ENCODE measurements at places on chromosomes 5 and 9. TPM values are rescaled to one million over a fixed set of nuclear protein-coding genes. Genes with fewer than 3 reads are reported as not detected.

DNA sequence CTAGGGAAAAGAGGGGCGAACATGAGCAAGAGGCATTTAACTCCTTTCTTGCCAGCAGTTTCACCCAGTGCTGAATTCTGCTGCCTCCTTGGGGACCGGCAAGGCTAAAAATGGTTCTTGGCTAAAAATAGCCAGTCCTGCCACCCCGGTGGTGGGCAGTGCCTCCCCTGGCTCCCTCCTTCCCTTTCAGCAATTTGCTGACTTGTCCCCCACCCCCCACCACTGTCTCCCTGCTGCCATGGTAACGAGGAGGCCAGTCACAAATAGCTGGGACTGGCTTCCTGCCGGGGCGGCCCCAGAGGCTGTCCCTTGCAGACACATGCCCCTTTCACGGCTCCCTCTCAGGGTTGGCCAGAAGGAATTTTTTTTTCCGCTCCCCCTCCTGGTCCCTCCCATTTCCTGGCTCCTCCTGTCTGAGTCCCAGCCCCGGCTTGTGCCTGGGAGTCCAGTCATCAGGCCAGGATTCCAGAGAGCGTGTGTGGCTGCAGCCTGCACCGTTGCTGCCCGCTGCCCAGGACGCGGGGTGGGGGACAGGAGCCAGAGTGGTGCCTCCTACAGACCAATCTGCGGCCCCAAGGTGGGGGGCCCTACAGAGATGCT, 130.3 kb downstream of the RGS3 start:
- DNase-seq: peak; percentile 83

GRCh38 chr9:116237456-116237855, 83.9 kb downstream of the PAPPA start:
- DNase-seq: no peak

GRCh38 chr5:87827539-87827938, 414.8 kb upstream of the CCNH start:
- no peak for DNase-seq

DNA sequence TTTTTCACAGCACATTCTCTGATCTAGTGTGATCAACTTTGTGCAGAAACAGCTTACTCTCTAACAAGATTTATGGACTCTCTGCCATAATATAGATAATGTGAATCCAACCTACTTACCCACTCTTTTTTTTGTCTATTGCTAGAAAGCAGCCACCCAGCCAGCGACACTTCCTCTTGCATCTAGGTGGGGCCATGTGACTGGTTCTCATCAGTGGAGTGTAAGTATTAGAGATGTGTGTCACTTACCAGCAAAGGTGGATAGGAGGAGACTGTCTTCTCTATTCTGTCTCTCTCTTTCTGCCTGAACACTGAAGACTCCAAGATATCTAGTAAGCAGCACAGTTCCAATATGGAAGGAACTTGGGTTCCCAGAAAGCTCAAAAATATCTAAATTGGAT, 174.8 kb downstream of the MCTP1 start:
- DNase-seq: no peak

DNA sequence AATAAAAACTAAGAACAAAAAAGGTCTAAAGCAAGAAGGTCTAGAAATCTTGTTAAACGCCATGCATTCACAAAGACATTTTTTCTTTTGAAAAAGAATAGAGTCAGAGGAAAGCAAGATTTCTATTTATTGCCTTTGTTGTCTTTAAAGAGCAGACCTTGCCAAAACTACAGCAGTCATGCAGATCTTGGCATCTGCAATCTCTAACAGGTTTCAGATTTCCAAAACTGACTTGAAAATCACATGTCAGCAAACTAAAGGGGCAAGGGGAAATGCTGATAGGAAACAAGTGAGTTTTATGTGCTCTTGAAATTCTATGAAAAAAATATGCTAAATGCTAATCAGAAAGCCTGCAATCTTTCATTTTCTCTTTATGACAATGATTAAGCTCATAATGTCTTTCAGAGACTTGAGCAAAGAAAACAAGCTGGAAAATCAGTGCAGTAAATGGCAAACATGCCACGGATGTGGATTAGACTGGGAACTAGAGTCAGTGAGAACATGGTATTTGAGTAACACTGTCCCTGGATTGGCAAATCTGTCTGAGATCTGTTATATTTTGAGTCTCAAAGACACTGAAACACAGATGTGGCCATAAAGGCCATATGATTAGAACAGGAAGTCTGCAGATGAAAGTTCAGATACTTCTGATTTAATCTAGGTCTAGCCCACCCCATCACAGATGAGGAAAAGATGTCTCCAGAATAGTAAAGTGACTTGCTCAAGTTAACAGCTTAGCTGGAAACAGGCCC, 361.4 kb upstream of the RPS23 start:
- DNase-seq: no peak

- no peak for DNase-seq
Measured at GRCh38 chr5:38827525-38827924, 18.3 kb upstream of the OSMR start.

DNA sequence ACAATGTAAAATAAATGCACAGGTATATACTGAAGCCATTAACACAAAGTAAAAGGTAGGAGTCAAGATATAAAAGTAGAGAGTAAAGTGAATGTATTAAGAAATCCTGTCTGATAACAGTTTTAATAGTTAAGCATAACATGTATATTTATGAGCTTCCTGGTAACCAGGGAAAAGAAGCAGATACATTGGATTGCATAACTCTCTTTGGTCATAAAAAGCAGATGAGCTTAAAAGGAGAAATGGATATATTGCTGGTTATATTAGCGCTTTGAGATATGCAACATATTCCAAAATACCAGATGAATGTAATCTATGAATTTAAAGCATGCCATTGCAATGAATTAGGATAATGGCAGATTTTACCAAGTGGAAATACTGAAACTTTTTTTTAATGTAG, 6.2 kb upstream of the TNFSF8 start:
- no peak for DNase-seq

GRCh38 chr5:28324174-28324573, 1285.8 kb upstream of the CDH9 start:
- DNase-seq: no peak

GRCh38 chr9:98576354-98576753, 132.4 kb downstream of the GABBR2 start:
- no peak for DNase-seq

DNA sequence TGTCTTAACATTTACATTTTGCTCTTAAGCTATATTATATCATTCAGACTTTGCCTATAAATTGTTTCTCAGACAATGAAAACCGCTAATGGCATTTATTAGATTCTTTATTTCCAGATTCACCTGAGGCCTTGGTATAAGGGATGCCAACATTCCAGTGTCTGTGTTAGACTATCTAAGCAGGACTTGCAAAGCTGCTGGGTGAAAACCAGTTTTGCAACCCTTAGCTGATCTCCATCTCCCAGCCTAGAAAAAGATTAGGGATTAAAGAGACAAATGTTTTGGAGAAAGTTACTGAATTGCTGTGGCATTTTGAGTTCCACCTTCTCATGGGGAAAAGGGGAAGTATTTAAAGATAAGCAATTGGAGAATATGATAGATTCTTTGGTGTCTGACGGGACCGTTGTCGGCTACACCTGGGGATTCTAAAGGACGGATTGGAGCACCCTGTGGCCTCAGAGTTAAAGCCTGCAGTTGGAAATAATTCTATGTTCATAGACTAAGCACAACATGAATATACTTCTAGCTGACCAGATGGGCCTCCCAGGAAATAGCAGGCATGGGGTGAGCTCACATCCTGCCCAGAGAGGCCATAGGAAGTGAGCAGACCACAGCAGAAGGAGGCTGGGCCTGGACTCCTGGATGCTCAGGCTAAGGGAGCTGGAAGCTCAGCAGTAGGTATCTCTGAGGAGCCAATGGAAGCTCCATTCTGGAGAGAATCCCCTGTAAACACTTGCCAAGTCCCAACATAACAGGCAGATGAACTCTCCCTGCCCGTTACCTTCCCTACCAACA, 21.8 kb downstream of the ENTREP1 start:
- no peak for DNase-seq

DNA sequence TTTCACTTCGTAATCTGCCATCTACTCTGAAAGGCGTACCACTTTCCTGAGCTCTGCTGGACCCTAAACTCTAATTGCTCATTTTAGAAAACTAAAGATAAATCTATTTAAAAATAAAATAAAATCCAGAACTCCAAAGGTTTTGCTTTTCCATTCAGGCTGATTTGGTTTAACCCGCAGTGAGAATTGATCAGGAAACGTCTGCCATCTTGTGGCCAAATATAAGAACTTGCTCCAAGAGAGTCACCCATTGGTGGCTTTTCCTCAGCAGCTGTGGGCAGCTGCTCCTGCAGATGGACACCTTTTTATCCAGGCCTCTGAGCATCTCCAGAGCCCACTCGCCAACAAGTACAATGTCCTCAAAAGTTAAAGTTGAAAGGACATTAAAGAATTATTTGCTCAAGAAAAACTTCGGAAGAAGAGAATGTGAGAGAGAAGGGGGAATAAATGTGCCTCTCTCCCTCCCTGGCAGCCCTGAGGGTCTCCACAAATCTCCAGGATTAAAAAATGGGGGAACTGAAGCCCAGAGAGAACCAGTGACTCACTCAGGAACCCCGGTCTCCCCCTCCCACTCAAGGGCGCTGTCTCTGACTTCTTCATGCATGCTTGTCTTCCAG, 4.1 kb downstream of the SAXO1 start:
- DNase-seq: no peak

- DNase-seq: no peak
Measured at GRCh38 chr9:2469681-2470221, 151.8 kb upstream of the VLDLR start.

- peak; percentile 97 for DNase-seq
Measured at GRCh38 chr9:35603506-35603985, 1.5 kb upstream of the TESK1 start.

The RORB gene
- 0.04 TPM for total RNA-seq

The GLRA1 gene
- total RNA-seq: not detected

The TRAF2 gene
- total RNA-seq: 16.7 TPM

The GPR21 gene
- total RNA-seq: 1.3 TPM

The CBY3 gene
- total RNA-seq: not detected

The DBH gene
- total RNA-seq: not detected

The GNA14 gene
- total RNA-seq: 0.53 TPM

The FAM240B gene
- not detected for total RNA-seq

Measured in lower leg skin (tissue), 4 donors.